ENCODE measurements at places on chromosomes 7 and 10.

GRCh38 chr10:125816548-125816947 lies 6.5 kb downstream of the UROS start:
- DNase-seq: no peak

DNA sequence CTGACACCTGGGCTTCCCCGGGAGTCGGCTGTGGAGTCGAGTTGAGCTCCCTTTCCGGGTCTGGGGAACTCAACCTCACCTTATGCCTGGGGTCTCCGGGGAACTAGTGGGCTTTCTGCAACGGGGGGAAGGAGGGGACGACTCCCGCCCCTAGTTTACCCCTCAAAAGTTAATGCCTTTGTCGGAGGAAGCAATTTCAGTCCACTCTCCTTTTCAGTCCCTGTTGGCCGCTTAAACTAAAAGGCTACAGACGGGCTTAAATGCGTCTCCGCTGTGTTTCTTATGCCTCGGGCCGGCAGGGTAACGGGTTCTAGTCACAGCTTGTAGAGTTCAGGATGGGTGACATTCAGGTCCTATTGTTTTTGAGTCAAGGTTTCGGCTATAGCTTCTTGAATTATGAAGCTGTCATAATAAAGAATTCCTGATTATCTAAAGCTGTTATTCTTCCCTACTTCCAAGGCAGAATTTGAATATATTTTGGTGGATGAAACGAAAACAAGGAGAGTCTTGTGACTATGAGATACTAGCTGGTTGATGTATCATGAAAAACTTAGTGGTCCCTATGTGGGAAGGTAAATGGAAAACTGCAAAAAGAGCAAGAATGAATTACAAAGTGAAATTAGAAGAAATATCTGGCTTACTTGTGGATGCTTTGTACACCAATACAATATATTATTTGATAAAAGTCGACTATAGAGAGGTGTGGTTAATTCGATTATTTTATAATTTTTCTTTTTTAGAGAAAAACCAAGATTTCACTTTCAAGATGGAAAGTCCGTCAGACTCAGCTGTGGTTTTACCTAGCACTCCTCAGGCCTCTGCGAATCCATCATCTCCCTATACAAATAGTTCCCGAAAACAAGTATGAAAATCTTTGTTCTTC lies 495 bp downstream of the SFR1 start:
- no peak for DNase-seq

- no peak for DNase-seq
Observed at GRCh38 chr7:105269397-105269796, 119.3 kb downstream of the SRPK2 start.

DNA sequence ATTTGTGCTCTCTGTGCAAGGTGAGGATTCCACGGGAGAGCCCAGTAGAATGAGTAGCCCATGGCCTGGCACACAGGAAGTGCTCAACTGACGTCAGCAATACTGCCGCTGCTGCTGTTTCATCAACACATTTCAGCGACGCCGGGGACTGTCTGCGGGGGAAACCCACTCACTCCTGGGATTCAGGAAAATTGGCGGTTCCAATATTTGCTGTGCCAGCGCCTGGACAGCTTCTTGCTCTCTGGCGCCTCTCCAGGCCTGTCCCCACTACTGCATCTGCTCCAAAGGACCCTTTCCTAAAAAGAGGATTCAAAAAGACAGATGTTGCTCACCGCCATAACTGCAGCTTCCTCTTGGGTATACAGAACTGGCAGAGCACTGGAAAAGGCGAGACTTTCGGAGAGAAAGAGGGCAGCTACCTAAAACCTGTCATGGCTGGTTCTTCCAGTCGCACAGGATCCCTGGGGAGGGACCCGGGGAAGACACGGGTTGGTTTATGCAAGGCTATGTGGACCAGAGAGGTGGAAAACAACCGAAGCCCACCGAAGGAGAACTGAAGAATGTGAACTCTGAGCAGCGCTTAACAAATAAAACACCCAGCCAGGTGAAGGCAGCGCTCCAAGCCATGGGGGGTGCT lies 39.7 kb upstream of the ENO4 start:
- DNase-seq: peak; percentile 12

- DNase-seq: no peak
Observed at GRCh38 chr7:142327628-142328405, 70.0 kb upstream of the PRSS58 start.
